ENCODE measurements at places on chromosomes 4 and X. TPM values are rescaled to one million over a fixed set of nuclear protein-coding genes. Genes with fewer than 3 reads are reported as not detected.

DNA sequence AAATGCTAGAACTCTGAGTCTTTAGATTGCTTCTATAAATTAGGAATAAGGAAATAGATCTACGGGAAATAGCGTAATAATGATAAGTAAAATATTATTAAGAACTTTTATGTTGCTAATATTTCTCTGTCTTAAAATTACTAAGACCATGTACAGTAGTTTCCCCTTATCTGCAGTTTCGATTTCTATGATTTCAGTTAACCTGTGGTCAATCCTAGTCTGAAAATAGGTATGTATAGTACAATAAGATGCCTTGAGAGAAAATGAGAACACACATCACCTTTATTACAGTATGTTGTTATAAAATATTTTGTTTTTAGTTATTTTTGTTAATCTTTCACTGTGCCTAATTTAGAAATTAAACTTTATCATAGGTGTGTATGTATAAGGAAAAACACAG lies 92.6 kb downstream of the CCSER1 start:
- DNase-seq = no peak

The COL4A5 gene
- polyA plus RNA-seq = 1.0 TPM

The FNIP2 gene
- polyA plus RNA-seq = 8.8 TPM

GRCh38 chr4:142874684-142875083 lies 28.6 kb upstream of the INPP4B start:
- DNase-seq = no peak

- DNase-seq = no peak
Measured at GRCh38 chrX:29962061-29962460, 253.3 kb upstream of the MAGEB2 start.

DNA sequence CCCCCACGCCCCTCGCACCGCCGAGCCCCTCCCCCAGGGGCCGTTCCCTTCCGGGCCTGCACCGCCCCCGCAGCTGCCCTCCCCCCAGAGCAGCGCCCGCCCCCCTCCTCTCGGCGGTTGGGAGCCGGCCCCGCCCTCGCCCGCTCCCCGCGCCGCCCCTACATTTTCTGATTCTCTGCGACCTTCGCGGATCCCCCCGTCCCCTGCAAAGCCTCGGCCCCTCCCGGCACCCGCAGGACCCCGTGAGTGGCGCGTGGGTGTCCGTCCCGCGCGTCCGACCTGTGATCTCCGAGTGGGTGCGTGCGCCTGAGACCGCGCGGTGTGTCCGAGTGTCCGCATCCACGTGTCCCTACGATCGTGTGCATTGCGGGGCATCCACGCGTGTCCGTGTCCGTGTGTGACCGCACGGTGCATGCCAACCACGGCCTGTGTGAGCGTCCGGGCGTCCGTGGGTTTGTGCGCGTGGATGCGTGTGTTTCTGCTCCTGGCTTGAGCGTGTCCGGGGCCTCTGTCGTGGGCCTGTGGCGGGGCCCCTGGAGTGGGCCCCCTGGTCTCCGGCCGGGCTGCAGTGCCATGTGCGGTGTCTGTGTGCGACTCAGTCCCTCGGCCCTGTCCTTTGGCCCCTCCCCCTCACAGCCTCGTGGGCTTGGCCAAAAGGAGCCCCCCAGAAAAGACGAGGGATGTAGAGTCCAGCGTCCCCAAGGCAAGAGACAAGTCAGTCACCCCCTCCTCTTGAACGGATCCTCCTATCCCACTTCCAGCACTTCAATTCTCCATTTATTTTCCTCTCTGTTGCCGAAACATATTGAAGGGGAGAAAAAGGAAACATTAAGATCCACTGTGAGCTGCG lies 8.8 kb upstream of the NKX1-1 start:
- DNase-seq = no peak

GRCh38 chrX:78754917-78755316 lies 7.4 kb downstream of the LPAR4 start:
- no peak for DNase-seq

DNA sequence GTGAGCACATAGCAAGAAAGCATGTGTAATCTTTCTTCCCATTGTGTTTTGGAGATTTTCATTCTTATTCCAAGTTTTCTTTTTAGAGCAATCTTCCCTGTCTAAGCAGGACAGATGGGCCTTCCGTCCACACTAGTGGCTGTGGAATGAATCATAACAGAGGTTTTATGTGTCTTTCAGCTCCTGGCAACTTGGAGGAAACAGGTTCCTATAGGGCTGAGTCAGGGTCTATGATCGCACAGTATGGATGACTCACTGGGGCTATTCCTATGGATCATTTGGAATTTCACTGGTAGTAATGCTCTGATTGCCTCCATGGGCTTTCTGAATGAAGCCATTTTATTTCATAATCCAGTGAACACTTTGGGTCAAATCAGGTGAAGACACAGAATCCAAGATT lies 51.8 kb upstream of the CBLL2 start:
- no peak for DNase-seq

GRCh38 chr4:38287101-38287851 lies 327.1 kb downstream of the PTTG2 start:
- DNase-seq = no peak

The SHISA3 gene
- 0.63 TPM for polyA plus RNA-seq

DNA sequence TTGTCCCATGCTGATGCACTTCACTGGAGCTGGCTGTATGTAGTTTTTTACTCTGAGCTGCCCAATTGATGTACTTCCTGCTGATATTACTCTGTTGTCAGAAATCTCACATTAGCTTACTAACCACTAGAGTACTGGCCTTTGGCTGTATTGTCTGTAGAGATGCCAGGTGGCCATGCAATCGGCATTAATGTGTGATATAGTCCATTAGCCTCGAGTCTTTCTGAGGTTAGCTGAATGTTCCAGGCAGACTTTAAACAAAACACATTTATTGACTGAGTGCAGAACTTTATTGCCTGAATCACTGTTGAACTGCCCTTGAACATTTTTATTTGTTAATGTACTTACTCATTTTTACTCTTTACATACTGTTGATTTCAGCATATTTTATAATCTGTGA lies 335.2 kb downstream of the PCDH10 start:
- DNase-seq = no peak

GRCh38 chr4:109648266-109648996 lies 54.8 kb downstream of the CASP6 start:
- no peak for DNase-seq
